CD4-positive, alpha-beta memory T cell (primary cell): ENCODE measurements at places on chromosomes 6 and 20. TPM values are rescaled to one million over a fixed set of nuclear protein-coding genes. Genes with fewer than 3 reads are reported as not detected.

Gene NRSN1
- total RNA-seq = not detected

Gene PTCHD4
- total RNA-seq = not detected

Gene TRIM10
- not detected for total RNA-seq

Gene GPX6
- total RNA-seq = not detected

Gene HLA-DMA
- total RNA-seq = 10.2 TPM

Gene SMLR1
- total RNA-seq = not detected

- peaks cover 14% of the 10 kb centered on the region for H3K4me1 ChIP-seq
- no peak overlapping the region for H3K27ac ChIP-seq
- no peak overlapping the region for H3K4me3 ChIP-seq
- no peaks in the 10 kb centered on the region for H3K27me3 ChIP-seq
- H3K36me3 ChIP-seq = no peaks in the 10 kb centered on the region
These were observed 79.0 kb downstream of the ALDH8A1 start for GRCh38 chr6:134870677-134871498.

- H3K4me1 ChIP-seq = no peaks in the 10 kb centered on the region
- H3K27ac ChIP-seq = no peak overlapping the region
- no peaks in the 10 kb centered on the region for H3K36me3 ChIP-seq
These were observed 100.9 kb downstream of the BMP5 start for GRCh38 chr6:55774286-55775028.

GRCh38 chr20:661474-662270 lies 8.7 kb upstream of the SRXN1 start:
- no peak for DNase-seq
- no peak overlapping the region for H3K27ac ChIP-seq
- peaks cover 8% of the 10 kb centered on the region for H3K27me3 ChIP-seq
- no peak overlapping the region for H3K4me3 ChIP-seq

DNA sequence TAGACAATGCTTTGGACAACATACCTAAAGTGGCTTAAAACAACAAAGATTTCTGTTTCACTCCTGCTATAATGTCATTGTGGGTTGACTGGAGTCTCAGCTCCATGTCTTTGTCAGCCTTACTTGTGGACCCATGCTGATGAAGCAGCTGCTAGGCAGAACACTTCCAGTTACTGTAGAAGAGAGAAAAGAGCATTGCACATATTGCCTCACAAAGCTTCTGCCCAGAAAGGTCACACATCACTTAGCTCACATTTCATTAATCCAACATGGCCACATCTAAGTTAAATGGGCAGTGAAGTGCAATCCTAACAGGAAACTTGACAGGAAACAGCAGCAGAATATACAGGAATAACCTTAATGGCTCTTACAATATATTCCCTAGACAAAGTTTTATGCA lies 480.5 kb upstream of the HTR1E start:
- H3K27ac ChIP-seq = no peak overlapping the region
- no peaks in the 10 kb centered on the region for H3K4me1 ChIP-seq
- no peaks in the 10 kb centered on the region for H3K36me3 ChIP-seq
- no peak for DNase-seq
- no peak overlapping the region for H3K4me3 ChIP-seq

GRCh38 chr20:46188866-46189541 lies 70.9 kb downstream of the CD40 start:
- H3K36me3 ChIP-seq = no peaks in the 10 kb centered on the region
- no peak for DNase-seq
- no peak overlapping the region for H3K4me3 ChIP-seq
- H3K27me3 ChIP-seq = no peaks in the 10 kb centered on the region

GRCh38 chr20:4415281-4415680 lies 306.4 kb upstream of the PRND start:
- no peaks in the 10 kb centered on the region for H3K4me1 ChIP-seq
- no peak overlapping the region for H3K4me3 ChIP-seq
- H3K27me3 ChIP-seq = no peaks in the 10 kb centered on the region
- H3K36me3 ChIP-seq = no peaks in the 10 kb centered on the region

DNA sequence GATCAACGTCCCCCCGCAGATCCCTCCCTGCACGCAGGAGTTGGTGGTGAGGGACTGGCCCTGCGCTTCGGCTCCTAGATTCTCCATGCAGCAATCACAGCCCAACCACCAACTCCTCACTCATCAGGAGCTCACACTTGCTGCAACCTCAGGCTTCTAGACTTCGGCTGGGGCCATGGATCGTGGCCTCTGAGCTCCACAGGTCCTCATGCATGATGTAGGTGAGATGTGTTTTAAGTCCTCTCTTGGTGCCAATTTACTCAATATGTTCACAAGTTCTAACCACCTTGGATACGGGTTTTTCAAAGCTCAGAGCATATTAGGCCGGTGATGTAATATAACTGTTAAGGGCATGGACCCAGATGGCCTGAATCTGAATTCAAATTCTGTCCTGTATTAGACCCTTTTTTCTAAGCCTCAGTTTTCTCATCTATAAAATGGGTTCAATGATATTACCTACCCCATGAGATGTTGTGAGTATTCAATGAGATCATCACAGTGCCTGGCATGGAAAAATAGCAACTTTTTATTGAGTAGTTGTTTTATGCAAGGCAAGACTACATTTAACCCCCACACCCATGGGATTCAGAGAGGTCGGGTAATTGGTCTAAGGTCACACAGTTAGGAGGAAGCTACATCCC lies 31.0 kb downstream of the SUN5 start:
- peak overlapping the region; percentile 94 for H3K27ac ChIP-seq
- no peaks in the 10 kb centered on the region for H3K27me3 ChIP-seq
- H3K4me3 ChIP-seq = peak overlapping the region; percentile 42
- H3K4me1 ChIP-seq = peaks cover 89% of the 10 kb centered on the region
- DNase-seq = no peak

- no peak overlapping the region for H3K4me3 ChIP-seq
- H3K4me1 ChIP-seq = no peaks in the 10 kb centered on the region
- H3K27ac ChIP-seq = no peak overlapping the region
These were observed 60.8 kb upstream of the SSTR4 start for GRCh38 chr20:22974354-22974753.

GRCh38 chr6:105755885-105756284 lies 330.3 kb upstream of the PRDM1 start:
- H3K4me3 ChIP-seq = no peak overlapping the region
- H3K27me3 ChIP-seq = no peaks in the 10 kb centered on the region
- no peak for DNase-seq

DNA sequence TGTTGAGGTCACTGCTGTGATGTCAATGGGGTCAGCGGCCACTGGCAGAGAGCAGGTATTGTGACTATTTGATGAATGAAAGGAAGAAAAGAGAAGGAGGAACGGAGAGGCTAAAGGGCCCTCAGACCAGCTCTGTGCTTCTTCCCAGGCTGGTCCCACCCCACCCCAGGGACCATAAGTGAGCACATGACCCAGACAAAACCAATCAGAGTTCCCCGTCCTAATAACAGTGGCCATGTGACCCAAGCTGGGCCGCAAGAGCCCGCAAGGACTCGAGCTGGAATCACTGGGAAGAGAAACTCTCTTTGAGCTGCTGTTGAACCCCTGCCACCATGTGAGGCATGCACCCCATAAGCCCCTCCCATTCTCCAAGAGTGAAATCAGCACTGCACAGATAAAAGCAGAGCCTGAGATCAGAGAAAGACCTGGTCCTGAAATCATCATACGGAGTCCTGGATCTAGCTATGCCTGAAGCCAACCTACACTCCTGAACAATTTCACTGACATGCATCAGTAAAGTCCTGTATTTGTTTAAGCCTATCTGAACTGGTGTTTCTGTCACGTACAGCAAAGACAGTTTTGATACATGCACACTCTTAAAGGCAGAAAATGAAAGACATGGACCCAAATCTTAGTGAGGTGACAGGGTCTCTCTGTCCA lies 90.2 kb downstream of the PREX1 start:
- H3K4me1 ChIP-seq = peaks cover 61% of the 10 kb centered on the region
- no peak overlapping the region for H3K4me3 ChIP-seq
- H3K27ac ChIP-seq = peak overlapping the region; percentile 38
- H3K27me3 ChIP-seq = no peaks in the 10 kb centered on the region
